ENCODE measurements at places on chromosomes 2 and 18. TPM values are rescaled to one million over a fixed set of nuclear protein-coding genes. Genes with fewer than 3 reads are reported as not detected.

MAP3K19 gene
- total RNA-seq, result 9.5 TPM

PGAP1 gene
- total RNA-seq, result 133 TPM

CPO gene
- total RNA-seq, result not detected

UGT1A8 gene
- total RNA-seq, result not detected

ANKRD44 gene
- 78.2 TPM for total RNA-seq

DHRS9 gene
- 1.6 TPM for total RNA-seq

ARHGEF4 gene
- 68.5 TPM for total RNA-seq

RAPGEF4 gene
- 60.7 TPM for total RNA-seq

UGT1A3 gene
- not detected for total RNA-seq

EML4 gene
- total RNA-seq, result 42.2 TPM

ASNSD1 gene
- total RNA-seq, result 89.0 TPM

RNF152 gene
- 144 TPM for total RNA-seq

UGT1A6 gene
- total RNA-seq, result not detected

FBXO36 gene
- 12.7 TPM for total RNA-seq

ADAM23 gene
- total RNA-seq, result 44.1 TPM

WDCP gene
- total RNA-seq, result 19.1 TPM

KCNK3 gene
- total RNA-seq, result 10.1 TPM

IL36RN gene
- not detected for total RNA-seq

ASB18 gene
- total RNA-seq, result 1.6 TPM

EGR4 gene
- total RNA-seq, result 0.23 TPM

CBLN2 gene
- 127 TPM for total RNA-seq

CCDC85A gene
- total RNA-seq, result 38.1 TPM

EVA1A gene
- not detected for total RNA-seq

CROCC2 gene
- 1.4 TPM for total RNA-seq

STEAP3 gene
- total RNA-seq, result 1.8 TPM

ANKRD29 gene
- 11.3 TPM for total RNA-seq

TSN gene
- 73.4 TPM for total RNA-seq

PPP1R1C gene
- total RNA-seq, result 3.9 TPM

PROM2 gene
- total RNA-seq, result 2.1 TPM

NEDD4L gene
- 164 TPM for total RNA-seq

ZC3H15 gene
- 78.2 TPM for total RNA-seq

MALT1 gene
- 24.2 TPM for total RNA-seq

DOK6 gene
- total RNA-seq, result 80.7 TPM

GAL3ST2 gene
- total RNA-seq, result 0.69 TPM

FLACC1 gene
- total RNA-seq, result 3.7 TPM

HOXD12 gene
- total RNA-seq, result not detected

MPPE1 gene
- 23.5 TPM for total RNA-seq

PAIP2B gene
- total RNA-seq, result 20.3 TPM

CNGA3 gene
- 6.0 TPM for total RNA-seq

SNORC gene
- 4.6 TPM for total RNA-seq

ANKRD30BL gene
- total RNA-seq, result 21.7 TPM

ALPP gene
- total RNA-seq, result not detected

PCARE gene
- 0.23 TPM for total RNA-seq

CLEC4F gene
- total RNA-seq, result not detected

C2orf92 gene
- 8.1 TPM for total RNA-seq

PID1 gene
- total RNA-seq, result 32.8 TPM

BIN1 gene
- total RNA-seq, result 69.2 TPM

EVX2 gene
- not detected for total RNA-seq

ESPNL gene
- 0.23 TPM for total RNA-seq

ARHGAP15 gene
- 3.2 TPM for total RNA-seq

LNPK gene
- 76.8 TPM for total RNA-seq

LRRTM4 gene
- 70.6 TPM for total RNA-seq

ACSL3 gene
- total RNA-seq, result 284 TPM
